ENCODE measurements at places on chromosomes 5 and 9.
A peak's percentile ranks its signal among the peaks of the same experiment; 100 is the strongest.

GRCh38 chr5:11062397-11062796, 301.4 kb upstream of the DAP start:
- no peak for DNase-seq

DNA sequence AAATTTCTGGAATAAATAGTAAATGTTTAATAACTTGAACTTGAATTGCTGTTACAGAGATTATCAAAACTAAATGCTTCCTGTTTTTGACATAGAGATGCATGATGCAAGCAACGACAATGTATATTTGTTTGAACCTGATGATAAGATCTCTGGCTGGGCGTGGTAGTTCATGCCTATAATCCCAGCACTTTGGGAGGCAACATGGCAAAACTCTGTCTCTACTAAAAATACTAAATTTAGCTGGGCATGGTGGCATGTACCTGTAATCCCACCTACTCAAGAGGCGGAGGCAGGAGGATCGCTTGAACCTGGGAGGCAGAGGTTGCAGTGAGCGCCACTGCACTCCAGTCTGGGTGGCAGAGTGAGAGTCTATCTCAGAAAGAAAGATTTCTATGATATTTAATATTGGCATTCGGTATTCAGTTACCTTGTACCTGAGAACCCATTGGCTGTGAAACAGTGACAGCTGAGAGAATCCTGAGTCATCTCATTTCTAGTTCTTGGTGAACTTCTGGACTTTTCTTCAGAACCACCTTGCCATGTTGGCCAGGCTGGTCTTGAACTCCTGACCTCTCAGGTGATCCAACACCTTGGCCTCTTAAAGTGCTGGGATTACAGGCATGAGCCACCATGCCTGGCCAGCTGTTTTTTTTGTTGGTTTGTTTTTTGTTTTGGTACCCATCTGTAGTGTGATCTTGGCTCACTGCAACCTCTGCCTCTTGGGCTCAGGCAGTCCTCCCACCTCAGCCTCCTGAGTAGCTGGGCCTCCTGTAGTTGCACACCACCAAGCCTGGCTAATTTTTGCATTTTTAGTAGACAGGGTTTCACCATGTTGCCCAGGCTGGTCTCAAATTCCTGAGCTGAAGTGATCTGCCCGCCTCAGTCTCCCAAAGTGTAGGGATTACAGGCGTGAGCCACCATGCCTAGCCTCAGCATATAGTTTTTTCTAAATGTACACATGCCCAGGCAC, 10.0 kb upstream of the FGF18 start:
- no peak for DNase-seq

DNA sequence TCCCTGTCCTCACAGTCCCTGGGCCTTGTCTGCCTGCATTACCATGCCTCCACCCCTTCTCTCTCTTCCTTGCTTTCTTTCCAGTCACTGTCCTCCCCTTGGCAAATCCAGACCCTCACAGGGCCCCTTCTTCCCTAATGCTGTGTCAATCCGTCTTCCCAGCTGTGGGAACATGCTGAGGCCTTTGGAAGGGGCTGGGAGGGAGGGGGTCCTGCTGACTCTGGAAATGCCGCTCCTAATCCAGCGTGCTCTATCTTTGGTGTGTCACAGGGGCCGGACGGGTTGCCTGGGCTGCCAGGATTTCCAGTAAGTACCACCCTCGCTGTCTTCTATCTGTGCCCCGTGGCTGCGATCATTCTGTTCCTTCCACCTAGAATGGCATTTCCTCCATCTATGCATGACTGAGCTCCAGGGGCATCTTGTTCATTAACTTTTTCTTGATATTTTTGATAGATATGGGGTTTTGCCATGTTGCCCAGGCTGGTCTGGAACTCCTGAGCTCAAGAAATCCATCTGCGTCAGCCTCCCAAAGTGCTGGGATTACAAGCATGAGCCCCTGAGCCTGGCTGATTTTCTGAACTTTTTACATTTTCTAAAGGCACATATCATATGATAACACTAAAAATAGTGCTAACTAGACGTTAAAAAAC, 64.5 kb upstream of the TGFBR1 start:
- no peak for DNase-seq

- DNase-seq: no peak
Measured at GRCh38 chr9:103755986-103756385, 338.1 kb upstream of the SMC2 start.

- no peak for DNase-seq
Measured at GRCh38 chr5:147372191-147372590, 137.4 kb downstream of the STK32A start.

GRCh38 chr9:16505199-16505598, 365.3 kb downstream of the BNC2 start:
- no peak for DNase-seq

- peak; percentile 19 for DNase-seq
Measured at GRCh38 chr9:100111235-100111634, 12.2 kb downstream of the INVS start.

DNA sequence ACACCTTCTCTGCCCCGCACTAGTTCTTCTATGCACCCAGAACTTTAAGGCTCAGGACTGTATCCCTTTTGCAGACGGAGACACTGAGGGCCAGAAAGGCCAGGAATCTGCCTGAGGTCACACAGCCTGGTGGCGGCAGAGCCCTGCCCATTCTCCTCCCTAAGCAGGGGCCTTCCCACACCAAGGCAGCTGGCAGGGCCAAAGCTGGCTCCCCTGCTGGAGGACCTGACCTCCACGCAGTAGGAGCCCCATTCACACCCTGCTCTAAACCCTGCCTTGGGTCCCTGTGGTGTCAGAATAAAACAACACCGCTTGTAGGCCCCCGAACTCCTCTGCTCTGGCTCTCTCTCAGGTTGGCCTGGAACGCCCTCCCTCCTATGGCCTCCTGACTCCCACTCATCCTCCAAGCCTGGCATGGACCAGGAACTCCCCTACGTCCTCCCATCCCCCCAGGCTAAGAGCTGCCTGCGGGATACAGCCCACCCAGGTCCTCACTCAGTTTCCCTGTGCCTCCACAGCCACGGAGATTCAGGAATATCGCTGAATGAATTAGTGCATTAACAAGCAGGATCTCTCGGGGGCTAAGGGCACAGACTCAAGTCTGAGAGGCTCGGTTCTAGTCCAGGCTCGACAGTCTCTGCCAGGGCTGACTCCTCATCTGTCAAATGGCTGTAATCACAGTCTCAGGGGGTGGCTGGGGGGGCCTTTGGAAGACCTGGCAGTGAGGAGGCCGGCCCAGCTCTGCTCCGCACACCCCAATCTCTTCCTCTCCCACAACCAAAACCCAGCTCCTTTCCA, 2.8 kb downstream of the ST6GALNAC6 start:
- DNase-seq: no peak

GRCh38 chr5:168479166-168479565, 7.1 kb upstream of the RARS1 start:
- no peak for DNase-seq

DNA sequence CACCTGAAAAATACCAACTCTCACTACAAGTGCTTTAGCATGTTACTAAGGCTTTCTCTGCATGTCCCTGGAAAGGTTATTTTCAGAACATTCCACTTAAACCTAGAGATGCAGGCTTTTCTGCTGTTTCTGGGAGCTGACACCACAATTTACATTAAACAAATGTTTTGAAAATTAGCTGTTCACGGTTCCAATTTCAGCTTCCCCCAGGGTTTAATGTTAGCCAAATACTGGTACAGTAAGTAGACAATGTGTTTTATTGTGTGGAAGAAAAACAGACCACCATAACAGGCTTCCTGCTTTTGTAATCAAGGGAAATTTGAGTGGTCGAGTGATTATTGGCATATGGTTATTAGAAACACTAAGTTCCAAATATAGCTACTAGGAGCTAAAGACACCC, 32.0 kb downstream of the MACROH2A1 start:
- DNase-seq: no peak

GRCh38 chr5:83001796-83002381, 75.3 kb downstream of the TMEM167A start:
- no peak for DNase-seq

DNA sequence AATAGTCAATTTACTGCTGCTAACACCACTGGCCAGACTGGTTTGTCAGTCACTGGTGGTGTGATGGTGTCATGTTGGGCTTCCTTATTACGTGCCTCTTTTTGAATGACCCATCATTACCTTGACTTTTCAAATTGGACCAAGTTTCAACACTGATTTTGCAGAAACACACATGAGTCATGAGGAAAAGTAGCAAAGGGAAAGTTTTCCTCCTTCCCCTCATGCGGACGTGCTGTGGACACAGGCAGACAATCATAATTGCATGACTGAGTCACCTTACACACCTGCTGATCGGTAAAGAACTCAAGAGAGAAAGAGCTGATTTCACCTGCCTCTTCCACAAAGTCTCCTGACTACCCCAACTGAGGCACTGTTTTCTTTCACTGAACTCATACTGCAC, 324.5 kb downstream of the ARRDC3 start:
- no peak for DNase-seq

- no peak for DNase-seq
Measured at GRCh38 chr9:132728071-132728470, 57.8 kb downstream of the GTF3C4 start.

GRCh38 chr9:16417749-16418148, 452.7 kb downstream of the BNC2 start:
- no peak for DNase-seq

DNA sequence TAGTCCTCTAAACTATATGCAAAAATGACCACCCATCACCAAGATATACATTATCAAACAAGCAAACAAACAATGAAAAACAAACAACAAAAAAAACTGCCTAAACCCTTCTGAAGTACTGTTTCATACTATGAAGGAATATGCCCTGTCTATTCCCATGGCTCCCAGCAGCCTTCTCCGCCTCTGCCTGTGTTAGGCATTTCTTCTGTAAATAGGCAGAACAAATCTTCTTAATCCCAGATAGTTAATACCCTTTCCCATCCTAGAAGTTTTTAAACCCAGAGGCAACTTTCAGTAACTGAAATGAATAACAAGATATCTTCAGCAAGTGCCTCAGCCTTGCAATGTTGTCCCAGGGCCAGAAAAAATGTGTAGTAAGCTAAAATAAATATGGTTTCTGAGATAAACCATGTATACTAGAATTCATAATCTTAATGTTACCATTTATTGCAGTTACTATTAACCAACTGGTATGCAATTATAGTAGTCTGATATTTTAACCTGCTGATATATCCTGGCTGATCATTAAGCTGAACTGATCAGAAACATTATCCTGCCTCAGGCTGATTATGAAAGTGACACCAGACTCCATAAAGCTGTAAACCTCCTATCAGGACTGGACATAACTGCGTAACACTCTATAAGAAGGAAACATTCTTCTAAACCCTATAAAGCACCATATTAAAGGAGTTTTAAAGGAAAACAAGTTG, 68.5 kb downstream of the ANKRD31 start:
- no peak for DNase-seq

DNA sequence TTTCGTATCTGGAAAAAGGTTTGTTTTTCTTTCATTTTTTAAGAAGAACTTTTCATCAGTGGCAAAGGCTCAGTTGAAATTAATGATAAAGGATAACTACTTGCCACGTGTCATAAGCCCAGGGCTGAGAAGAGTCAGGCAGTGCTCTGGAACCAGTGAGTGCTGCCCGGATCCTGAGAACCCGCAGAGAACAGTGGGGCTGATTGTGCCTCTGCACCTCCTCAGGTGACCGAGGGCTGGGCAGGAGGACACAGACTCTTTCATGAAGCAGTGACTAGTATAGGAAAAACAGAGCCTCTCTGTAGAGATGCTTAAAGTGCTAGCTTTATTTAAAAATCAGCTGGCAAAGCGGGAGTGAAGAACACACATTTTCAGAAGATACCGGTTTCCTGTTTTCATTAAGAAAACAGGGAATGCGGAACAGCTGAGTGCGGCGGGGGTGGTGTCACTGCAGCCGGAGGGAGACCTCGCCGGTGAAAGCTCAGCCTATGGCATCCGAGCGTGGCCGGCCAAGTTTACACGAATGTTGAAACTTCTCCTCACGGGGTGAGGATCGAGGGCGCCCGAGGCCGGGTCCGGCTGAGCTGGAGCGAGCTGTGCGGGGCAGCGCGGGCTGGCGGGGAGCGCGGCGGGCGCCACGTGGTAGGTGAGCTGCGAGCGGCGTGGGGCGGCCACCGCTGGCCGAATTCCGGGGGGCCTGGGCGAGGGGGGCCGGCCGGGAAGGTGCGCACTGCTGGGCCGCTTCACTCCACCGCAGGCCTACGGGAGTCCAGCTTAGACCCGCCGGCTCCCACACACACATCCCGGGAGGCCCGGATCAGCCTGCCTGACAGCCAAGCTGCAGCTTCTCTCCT, 134.7 kb upstream of the DMRT1 start:
- peak; percentile 68 for DNase-seq

DNA sequence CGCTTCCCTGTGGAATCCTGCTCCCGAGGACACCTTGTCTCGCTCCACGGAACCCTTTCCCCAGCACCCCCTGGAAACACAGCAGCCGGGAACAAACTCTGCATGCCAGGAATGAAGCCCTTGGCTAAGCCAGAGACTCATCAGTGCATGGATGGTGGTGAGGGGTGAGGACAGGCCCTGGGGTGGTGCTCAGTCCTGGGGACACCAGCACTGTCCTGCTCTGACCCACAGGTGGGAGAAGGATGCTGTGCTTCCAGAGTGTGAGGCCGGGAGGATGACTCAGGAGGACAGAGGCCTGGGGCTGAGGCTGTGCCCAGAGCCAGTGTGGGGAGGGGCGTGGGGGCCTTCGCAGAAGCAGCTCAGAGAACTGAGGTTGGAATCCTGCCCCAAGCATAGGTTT, 11.2 kb upstream of the EGR1 start:
- no peak for DNase-seq

- DNase-seq: no peak
Measured at GRCh38 chr9:14985419-14985818, 75.2 kb upstream of the FREM1 start.

GRCh38 chr9:20640331-20641187, 18.3 kb upstream of the MLLT3 start:
- DNase-seq: no peak

GRCh38 chr5:143213231-143213850, 190.1 kb downstream of the NR3C1 start:
- no peak for DNase-seq

GRCh38 chr5:84378420-84378819, 6.3 kb downstream of the EDIL3 start:
- no peak for DNase-seq

- DNase-seq: no peak
Measured at GRCh38 chr5:57442080-57442839, 40.4 kb downstream of the ACTBL2 start.

DNA sequence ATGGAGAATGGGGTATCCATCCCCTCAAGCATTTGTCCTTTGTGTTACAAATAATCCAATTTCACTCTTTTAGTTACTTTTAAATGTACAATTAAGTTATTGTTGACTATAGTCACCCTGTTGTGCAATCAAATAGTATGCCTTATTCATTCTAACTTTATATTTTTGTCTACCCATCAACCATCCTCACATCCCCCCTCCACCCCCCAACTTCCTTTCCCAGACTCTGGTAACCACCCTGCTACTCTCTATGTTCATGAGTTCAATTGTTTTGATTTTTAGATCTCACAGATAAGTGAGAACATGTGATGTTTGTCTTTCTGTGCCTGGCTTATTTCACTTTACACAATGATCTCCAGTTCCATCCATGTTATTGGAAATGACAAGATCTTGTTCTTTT, 15.4 kb upstream of the RANBP17 start:
- no peak for DNase-seq

GRCh38 chr5:42854795-42855194, 43.1 kb upstream of the SELENOP start:
- DNase-seq: no peak
